ENCODE measurements at places on chromosomes 6 and 20.

GRCh38 chr6:152957796-152958195, 25.0 kb downstream of the FBXO5 start:
- DNase-seq, result no peak

GRCh38 chr6:158316022-158316421, 3.8 kb downstream of the TULP4 start:
- no peak for DNase-seq

DNA sequence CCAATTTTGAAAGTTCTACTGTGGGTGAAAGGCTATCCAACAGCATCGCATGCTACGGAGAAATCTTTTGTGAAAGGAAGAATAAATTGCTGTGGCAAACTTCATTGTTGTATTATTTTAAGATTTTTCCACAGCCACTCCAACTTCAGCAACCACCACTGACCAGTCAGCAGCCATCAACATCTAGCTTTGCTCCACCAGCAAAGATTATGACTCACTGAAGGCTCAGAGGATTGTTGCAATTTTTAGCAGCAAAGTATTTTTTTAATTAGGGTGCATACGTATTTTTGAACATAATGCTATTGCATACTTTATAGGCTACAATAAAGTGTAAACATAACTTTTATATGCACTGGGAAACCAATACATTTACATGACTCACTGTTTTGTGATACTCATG, 493.5 kb downstream of the TFAP2A start:
- DNase-seq, result no peak

DNA sequence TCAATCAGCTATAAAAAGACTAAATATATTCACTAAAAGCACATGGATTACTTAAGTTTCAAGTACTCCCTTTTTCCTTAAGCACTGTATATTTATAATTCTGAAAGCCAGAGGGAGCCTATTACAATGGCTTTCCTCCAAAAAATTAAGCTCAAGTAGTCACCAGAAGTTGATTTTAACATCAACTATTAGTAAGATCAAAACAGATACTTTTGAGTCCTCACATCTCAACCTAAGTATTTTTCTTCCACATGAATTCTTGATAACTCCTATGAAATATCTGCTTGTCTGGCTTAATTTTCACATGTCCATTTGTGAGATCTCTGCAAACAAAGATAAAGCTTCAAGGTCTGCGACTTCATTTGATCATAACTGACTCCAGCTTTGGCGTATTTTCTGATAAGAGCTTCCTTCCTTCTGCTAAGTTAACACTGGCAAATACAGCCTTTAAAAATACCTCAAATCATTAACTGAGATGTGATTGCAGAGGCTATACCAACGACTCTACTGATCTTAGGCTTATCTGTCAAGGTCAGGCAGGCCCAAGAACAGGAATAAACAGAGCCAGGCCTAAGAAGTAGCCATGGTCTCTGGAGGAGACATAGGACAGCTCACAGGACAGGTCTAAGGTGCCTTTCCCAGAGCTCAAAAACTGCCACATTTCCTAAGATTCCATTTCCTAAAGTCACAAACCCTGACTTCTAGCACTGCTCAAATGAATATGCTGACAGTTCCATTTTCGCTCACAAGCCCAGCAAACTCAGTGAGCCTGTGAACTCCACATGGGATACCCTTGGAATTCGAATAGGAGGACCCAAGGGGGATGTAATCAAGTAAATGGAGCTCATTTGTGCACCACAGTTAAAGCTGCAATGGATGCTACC, 10.0 kb downstream of the SNX5 start:
- DNase-seq, result no peak

- no peak for DNase-seq
These were observed 426.0 kb downstream of the KIF16B start for GRCh38 chr20:16147216-16147615.

GRCh38 chr6:74574794-74575193, 631.1 kb downstream of the COL12A1 start:
- no peak for DNase-seq

DNA sequence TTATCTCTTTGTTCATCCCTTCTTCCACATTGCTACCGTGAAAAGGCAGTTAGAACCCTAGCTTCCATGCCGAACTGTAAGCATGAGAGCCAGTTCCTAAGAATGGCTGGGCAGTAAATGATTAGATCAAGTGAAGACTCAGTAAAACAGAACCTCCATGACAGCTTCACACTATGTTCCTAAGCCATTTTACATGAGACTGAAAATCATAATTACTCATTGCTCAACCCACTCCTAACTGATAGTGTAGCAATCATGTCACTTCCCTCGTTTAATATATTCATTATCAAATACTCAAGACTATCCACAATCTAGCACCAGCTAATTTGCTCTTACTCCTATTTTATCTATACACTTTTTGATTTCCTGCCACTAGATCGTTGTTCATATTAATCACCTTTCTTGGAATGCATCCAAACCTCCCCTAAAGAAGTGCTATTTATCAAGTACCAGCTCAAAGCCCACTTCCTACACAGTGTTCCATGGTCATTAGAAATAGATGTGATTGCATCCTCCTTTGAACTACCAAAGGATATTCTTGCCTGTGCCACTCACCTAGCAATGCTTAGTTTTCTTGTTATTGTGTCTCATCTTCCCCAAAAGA, 6.0 kb downstream of the TMEM30A start:
- no peak for DNase-seq

DNA sequence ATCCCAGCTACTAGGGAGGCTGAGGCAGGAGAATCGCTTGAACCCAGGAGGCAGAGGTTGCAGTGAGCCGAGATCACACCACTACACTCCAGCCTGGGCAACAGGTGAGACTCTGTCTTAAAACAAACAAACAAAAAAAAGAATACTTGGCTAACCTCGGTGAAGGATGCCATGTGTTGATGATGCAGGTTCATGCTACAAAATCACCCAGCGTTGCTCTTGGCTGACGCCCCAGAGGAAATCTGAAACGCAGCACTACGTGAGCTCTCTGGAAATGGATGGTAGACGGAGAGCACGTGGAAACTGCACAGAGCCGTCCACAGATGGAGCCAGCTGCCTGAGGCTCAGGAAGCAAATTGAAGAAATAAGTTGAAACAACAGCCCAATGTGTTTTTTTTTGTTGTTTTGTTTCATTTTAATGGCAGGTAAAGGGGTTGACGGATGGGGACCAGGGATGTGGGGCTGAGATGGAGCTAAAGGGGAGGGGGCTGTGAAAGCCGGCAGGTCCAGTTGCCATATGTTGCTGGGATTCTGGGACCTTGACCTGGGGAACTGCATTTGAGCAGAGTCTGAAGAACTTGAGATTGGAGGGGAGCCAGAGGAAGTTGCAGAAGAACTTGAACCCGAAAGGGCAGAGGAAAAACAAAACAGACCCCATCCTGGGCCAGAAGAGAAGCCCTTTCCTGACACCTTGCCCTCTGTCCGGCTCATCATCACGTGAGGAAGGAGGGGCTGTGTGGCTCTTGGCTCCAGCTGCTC, 12.8 kb upstream of the MANBAL start:
- peak; percentile 56 for DNase-seq

DNA sequence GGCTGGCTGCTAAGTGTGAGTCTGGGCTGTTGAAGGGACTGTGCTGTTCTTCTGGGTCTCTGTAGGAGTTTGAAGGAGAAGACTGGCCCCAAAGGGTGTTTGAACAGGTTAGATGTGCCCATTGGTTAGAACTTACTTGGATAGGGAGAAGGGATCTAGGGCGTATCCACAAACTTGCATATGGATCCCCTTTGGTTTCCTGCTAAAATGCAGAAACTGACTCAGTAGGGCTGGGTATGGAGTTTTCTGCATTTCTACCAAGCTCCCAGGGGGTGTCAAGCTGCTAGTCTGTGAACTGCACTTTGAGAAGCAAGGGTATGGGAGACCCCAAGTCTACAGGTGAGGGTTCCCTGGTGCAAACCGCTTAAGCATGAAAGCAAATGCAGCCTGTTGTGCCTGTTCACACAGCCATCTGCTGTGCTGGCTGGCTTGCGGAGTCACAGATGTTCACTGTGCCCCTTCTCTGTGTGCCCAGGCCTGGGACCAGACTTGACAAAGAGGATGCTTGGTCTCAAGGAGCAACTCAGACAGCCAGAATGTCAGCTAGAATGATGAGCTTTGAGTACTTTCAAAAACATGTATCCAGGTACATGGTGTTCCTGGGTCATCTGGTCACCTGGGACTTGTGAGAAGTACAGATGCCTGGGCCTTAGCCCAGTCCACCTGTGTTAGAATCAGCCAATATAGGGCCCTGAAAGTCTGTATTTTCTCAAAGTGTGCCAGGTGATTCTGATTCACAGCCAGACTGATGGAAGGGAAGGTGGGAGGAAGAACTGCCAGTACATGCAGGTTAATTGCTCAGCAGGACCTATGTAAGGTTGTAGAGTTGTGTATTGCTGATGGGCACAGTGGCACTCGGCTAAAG, 7.4 kb downstream of the PPP1R16B start:
- DNase-seq, result no peak

Measured in transverse colon (tissue), 4 donors.